Ascending aorta (tissue), 2 donors: ENCODE measurements at places on chromosomes 2 and 18. TPM values are rescaled to one million over a fixed set of nuclear protein-coding genes. Genes with fewer than 3 reads are reported as not detected.

GRCh38 chr2:15182275-15182674 lies 378.9 kb downstream of the NBAS start:
- no peaks in the 10 kb centered on the region for H3K36me3 ChIP-seq
- no peak overlapping the region for H3K27ac ChIP-seq
- no peak overlapping the region for H3K4me3 ChIP-seq
- DNase-seq: no peak

The CD8A gene
- 17.7 TPM for total RNA-seq

The GPAT2 gene
- 9.4 TPM for total RNA-seq

- H3K36me3 ChIP-seq: no peaks in the 10 kb centered on the region
- peaks cover 30% of the 10 kb centered on the region for H3K4me1 ChIP-seq
- peak overlapping the region; percentile 90 for H3K27ac ChIP-seq
Measured at GRCh38 chr2:43341959-43342757, 115.8 kb upstream of the ZFP36L2 start.

The LIPT1 gene
- total RNA-seq: not detected

DNA sequence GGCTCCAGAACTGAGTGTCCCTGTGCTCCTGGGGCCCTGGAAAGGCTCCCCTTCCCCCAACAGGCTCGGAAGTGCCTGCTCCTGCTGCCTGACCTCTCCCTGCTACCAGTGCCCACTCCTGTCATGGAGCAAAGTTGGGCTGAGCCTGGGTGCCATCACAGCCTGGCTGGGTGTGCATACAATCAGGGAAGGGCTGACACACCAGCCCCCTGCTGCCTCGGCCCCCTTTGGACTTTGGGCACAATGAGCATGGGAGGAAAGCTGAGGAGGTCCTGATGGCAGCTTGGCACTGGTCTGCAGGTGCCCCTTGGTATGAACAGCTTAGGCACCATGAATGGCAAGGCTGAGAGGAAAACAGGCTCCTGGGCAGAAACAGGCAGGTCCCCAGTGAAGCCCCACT lies 405.0 kb downstream of the PID1 start:
- no peaks in the 10 kb centered on the region for H3K27me3 ChIP-seq
- no peak overlapping the region for H3K4me3 ChIP-seq
- no peaks in the 10 kb centered on the region for H3K36me3 ChIP-seq
- no peaks in the 10 kb centered on the region for H3K4me1 ChIP-seq
- no peak overlapping the region for H3K27ac ChIP-seq

The NPPC gene
- not detected for total RNA-seq

GRCh38 chr18:61972389-61973264 lies 79.8 kb upstream of the RNF152 start:
- no peak overlapping the region for H3K4me3 ChIP-seq
- DNase-seq: no peak
- H3K27me3 ChIP-seq: no peaks in the 10 kb centered on the region
- H3K27ac ChIP-seq: peak overlapping the region; percentile 44

DNA sequence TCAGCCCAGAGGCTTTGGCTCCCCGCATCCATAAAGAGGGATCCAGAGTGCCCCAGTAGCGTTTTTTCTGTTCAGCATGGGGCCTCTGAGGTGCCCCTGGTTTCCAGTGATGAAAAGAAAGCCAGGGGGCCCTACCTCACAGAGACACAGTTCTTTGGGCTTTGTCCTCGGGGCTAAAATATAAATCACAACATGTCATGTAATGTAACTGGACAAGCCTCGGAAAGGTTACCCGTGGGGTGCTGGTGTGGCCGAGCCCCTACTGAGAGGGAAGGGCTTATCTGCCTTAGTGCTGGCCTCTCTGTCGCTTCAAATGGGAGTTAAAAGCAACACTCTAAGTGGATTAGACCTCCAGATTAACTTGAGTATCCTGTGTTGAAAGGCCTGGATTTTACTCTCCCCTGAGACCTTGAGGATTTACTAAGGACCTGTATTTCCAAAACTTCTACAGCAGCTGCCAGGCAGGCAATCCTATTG lies 251.6 kb upstream of the APCDD1 start:
- H3K4me1 ChIP-seq: no peaks in the 10 kb centered on the region
- H3K4me3 ChIP-seq: no peak overlapping the region
- no peaks in the 10 kb centered on the region for H3K36me3 ChIP-seq
- no peaks in the 10 kb centered on the region for H3K27me3 ChIP-seq
- DNase-seq: no peak

DNA sequence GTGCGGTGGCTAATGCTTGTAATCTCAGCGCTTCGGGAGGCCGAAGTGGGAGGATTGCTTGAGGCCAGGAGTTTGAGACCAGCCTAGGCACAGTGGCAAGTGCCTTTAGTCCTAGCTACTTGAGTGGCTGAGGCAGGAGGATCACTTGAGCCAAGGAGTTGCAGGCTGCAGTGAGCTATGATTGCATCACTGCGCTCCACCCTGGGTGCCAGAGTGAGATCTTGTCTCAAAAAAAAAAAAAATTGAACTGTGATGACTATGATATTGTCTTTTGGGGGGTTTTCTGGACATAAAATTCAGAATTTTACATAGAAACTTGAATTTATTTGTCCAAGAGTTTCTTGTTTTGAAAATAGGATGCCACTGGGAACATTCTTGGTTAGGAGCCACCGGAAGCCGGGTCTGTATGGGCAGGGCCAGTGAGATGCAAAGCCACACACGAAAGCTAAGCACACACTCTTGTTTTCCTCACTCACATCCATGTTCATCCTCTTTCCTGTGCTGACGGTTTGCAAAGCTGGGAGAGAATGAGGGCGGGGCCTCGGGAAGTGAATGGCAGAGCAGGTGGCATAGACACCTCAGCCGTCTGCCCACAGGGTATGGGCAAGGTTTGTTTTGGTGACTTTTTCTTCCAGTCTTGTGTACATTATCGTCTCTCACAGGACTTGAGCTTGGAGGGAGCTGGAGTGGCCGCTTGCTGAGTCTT lies 12.6 kb downstream of the AGAP1 start:
- DNase-seq: no peak
- no peak overlapping the region for H3K4me3 ChIP-seq
- H3K27ac ChIP-seq: no peak overlapping the region
- H3K4me1 ChIP-seq: no peaks in the 10 kb centered on the region

DNA sequence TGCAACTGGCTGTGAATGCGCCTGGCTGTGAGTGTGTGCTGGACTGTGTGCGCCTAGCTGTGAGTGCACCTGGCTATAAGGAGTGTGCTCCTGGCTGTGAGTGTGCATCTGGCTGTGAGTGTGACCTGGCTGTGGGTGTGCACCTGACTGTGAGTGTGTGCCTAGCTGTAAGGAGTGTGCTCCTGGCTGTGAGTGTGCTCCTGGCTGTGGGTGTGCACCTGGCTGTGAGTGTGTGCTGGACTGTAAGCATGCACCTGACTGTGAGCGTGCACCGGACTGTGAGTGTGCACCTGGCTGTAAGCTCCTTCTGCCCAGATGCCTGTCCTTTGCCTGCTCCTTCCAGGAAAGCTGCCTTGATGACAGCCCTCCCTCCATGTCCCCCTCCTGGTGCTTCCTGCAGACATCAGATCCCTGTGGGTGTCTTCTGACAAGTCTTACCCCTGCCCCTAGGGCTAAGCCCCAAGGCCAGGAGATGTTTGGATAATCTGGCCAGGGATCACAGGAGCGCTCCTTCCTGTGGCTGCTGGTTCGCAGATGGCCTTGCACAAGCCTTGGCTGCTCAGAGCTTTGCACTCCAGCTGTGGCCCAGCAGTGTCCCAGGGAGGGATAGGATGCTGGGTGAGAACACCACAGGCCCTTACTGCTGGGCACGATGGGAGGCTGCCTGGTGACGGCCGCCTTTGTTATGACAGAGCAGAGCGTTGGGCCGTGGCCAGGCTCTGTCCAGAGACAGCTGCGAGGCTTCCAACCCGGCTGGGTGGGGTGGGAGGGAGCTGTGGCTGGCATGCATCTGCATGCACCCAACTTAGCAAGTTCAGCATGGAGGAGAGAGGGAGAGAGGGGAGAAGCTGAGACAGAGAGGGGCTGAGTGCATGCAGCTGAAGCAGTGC lies 89.9 kb downstream of the GLI2 start:
- H3K27ac ChIP-seq: no peak overlapping the region
- H3K4me3 ChIP-seq: no peak overlapping the region
- DNase-seq: no peak
- peaks cover 4% of the 10 kb centered on the region for H3K4me1 ChIP-seq
- no peaks in the 10 kb centered on the region for H3K27me3 ChIP-seq

The CHCHD5 gene
- total RNA-seq: 26.5 TPM

- no peaks in the 10 kb centered on the region for H3K4me1 ChIP-seq
- H3K36me3 ChIP-seq: peaks cover 18% of the 10 kb centered on the region
- H3K27me3 ChIP-seq: no peaks in the 10 kb centered on the region
- DNase-seq: no peak
- no peak overlapping the region for H3K27ac ChIP-seq
- H3K4me3 ChIP-seq: no peak overlapping the region
Measured at GRCh38 chr2:61275575-61276184, 113.7 kb downstream of the C2orf74 start.

The POMC gene
- 18.6 TPM for total RNA-seq

- DNase-seq: no peak
- H3K27ac ChIP-seq: no peak overlapping the region
- H3K4me1 ChIP-seq: peaks cover 19% of the 10 kb centered on the region
Measured at GRCh38 chr2:25301453-25302352, 40.0 kb downstream of the DNMT3A start.

DNA sequence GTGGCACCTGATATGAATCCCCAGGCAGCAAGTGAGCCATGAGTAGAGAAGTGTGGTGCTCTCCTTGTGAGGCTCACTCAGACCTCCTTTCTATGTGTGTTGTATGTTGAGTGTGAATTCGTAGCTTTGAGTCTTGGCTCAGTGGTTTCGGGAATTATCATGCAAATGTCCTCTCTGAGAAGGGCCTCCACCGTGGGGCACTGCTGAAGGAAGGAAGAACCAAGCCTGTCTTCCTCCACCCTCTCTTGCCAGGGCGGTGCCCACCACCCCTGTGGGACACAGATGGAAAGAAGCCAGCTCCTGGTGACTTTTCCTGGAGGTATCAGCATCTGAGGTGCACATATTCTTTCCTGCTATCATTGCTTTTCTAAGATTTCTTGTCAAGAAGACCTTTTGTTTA lies 156.1 kb downstream of the MYT1L start:
- H3K4me1 ChIP-seq: no peaks in the 10 kb centered on the region
- no peak overlapping the region for H3K27ac ChIP-seq
- no peak overlapping the region for H3K4me3 ChIP-seq
- no peaks in the 10 kb centered on the region for H3K27me3 ChIP-seq

- no peaks in the 10 kb centered on the region for H3K4me1 ChIP-seq
- no peak overlapping the region for H3K27ac ChIP-seq
- H3K36me3 ChIP-seq: no peaks in the 10 kb centered on the region
- no peak for DNase-seq
- no peak overlapping the region for H3K4me3 ChIP-seq
Measured at GRCh38 chr2:142893241-142893640, 15.8 kb downstream of the KYNU start.

GRCh38 chr2:177592397-177592796 lies 199.8 kb downstream of the AGPS start:
- H3K4me1 ChIP-seq: no peaks in the 10 kb centered on the region
- no peak for DNase-seq
- no peak overlapping the region for H3K4me3 ChIP-seq
- H3K36me3 ChIP-seq: no peaks in the 10 kb centered on the region
- H3K27ac ChIP-seq: no peak overlapping the region

The DNAJC27 gene
- total RNA-seq: 3.6 TPM

The SNORC gene
- total RNA-seq: not detected

DNA sequence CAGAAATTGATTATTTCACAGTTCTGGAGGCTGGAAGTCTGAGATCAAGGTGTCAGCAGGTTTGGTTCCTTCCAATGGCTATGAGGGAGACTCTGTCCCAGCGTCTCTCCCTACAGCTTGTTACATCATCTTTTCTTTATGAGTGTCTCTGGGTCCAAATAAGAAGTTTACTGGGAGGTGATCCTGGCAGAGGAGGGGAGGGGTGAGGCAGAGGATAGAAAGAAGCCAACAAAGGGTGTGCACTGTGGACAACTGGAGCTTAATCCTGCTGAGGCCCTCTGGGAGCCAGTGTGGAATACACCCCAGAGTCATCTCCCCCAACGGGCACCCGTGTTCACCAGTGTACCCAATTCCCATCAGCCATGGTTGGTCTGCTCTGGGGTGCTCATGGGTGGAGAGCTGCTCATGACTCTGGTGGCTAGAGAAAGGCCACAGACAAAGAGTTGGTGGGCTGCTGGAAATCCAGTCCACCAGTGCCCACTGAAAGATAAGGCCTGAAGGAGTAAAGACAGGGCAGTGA lies 57.5 kb upstream of the CTLA4 start:
- no peak for DNase-seq
- no peaks in the 10 kb centered on the region for H3K36me3 ChIP-seq
- H3K4me3 ChIP-seq: no peak overlapping the region
- no peaks in the 10 kb centered on the region for H3K27me3 ChIP-seq

The TMEM17 gene
- not detected for total RNA-seq

DNA sequence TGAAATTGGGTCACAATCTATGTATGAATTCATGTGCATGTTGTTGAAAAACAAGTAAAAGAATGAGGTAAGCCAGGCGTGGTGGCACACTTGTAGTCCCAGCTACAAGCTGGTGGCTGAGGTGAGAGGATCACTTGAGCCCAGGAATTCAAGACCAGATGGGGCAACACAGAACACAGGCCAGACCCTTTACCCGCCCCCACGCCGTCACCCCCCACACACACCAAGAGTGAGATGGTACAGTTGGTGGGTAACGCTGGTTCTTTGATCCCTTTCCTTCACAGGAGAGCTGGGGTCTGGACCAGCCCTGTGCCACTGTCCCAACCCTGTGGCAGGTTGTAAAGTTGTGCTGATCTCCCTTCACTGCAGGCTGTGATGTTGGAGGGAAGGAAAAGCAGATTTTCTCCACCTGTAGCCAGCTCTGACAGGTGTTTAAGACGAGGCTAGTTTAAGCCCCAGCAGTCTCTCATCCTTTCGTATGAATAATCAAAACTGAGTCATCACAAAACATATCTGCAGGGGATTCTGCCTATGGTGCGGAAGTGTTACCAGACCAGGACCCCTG lies 13.6 kb downstream of the B3GNT2 start:
- no peaks in the 10 kb centered on the region for H3K27me3 ChIP-seq
- no peak overlapping the region for H3K27ac ChIP-seq
- H3K4me3 ChIP-seq: no peak overlapping the region
- no peak for DNase-seq
- no peaks in the 10 kb centered on the region for H3K36me3 ChIP-seq

- H3K4me3 ChIP-seq: no peak overlapping the region
- H3K36me3 ChIP-seq: no peaks in the 10 kb centered on the region
- H3K27ac ChIP-seq: no peak overlapping the region
- no peaks in the 10 kb centered on the region for H3K4me1 ChIP-seq
- H3K27me3 ChIP-seq: no peaks in the 10 kb centered on the region
Measured at GRCh38 chr2:129004485-129004884, 685.8 kb upstream of the HS6ST1 start.

DNA sequence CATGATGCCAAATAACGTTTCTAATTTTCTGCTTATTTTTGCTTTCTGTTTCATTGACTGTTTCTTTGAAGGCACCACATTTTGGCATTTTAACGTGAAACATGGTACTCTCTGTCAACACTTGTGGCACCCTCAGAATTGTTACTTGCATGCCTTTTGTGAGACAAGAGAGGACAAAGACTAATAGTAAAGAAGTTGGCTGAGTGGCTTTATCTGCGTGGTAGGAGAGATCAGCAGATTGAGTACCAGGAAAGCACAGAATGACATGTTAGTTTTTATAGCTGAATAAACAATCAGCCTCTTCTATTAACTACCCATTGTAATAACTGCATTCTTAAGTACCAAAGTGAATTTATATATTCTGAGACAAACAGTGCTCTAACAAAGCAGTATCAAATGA lies 8.6 kb downstream of the ZNF638 start:
- no peak overlapping the region for H3K27ac ChIP-seq
- peaks cover 27% of the 10 kb centered on the region for H3K4me1 ChIP-seq
- H3K4me3 ChIP-seq: no peak overlapping the region
- no peak for DNase-seq

- DNase-seq: no peak
- H3K27ac ChIP-seq: no peak overlapping the region
- no peaks in the 10 kb centered on the region for H3K4me1 ChIP-seq
- no peak overlapping the region for H3K4me3 ChIP-seq
Measured at GRCh38 chr2:69424419-69424818, 12.8 kb downstream of the NFU1 start.
